NCI-H2081 (cell line): ENCODE measurements at places on chromosomes 7 and 10.

GRCh38 chr10:25441270-25441669 is 266.5 kb downstream of the GPR158 start:
- DNase-seq: no peak

DNA sequence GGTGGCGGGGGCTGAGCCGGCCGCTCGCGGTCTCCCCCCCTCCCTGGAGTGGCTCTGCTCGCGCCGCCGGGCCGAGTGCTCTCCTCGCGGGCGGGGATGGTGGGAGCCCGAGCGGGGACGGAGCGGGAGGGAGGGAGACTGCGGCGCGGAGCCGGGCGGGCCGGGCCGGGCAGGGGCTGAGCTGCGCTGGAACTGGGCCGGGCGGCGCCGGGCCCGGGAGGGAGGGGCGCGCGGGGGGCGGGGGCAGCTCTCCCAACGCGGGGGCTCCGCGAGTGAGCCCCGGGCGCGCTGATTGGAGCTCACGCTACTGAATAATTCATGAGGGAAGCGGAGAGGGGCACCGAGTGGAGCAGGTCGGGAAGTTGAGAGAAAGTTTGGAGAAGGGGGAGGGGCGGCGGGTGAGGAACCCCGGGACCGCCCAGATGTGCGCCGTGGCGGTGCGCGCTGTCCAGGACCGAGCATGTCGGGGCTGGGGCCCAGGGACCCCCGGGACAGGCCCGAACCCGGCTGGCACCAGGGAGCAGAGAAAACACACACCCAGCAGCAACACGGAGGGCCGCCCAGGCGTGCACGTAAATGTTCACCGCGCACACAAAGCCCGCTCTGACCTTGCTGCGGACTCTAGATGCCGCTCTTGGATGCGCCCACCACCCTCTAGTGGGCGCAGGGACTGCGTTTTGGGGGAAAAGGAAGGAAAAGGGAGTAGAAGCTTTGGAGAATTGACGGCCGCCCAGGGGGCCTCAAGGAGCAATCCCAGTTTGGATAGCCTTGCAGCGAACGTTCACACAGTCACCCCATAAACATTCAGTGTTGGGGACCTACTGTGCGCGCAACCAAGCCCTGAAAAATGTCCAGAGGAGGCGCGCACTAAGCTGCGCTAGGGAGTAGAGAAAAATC is at the start of gene EPHB4:
EPHB4 (minus strand) TSS at position 194 of the 897 bp plus-strand sequence. CDS start 493 bp downstream, outside the sequence.
- no peak for DNase-seq

DNA sequence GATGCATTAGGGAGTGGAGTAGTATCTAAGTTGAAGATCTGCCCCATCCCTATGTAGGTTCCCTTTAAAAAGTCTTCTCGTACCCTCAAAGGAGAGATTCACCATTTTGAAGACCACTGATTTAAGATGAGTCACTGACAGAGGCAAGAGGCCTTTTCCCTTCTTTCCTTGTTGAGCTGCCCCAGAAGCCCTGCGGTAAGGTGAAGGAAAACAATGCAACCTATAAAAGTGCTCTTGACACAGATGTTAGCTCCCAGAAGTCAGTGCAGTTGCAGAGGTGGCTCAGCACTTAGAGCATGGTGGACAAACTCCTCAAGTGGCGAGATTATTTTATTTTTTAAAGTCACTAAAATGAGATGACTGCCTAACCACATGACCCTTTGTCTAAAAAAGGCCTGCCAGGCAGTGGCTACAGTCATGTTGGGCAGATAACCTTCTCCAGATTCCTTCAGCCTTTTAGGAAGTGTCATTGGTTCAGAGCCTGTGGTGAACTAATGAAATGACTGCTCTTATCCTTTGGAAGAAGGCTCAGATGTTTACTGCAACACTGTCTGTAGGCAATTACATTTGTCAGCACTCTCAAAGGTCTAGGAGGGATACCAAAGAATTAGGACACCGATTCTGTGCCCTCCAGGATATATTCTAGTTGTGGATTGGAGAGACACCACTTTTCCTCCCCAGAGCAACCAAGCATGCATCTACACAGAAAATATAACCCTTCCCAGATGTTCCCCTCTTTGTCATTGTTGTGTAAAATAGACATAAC is 88.7 kb downstream of the ARID5B start:
- no peak for DNase-seq

DNA sequence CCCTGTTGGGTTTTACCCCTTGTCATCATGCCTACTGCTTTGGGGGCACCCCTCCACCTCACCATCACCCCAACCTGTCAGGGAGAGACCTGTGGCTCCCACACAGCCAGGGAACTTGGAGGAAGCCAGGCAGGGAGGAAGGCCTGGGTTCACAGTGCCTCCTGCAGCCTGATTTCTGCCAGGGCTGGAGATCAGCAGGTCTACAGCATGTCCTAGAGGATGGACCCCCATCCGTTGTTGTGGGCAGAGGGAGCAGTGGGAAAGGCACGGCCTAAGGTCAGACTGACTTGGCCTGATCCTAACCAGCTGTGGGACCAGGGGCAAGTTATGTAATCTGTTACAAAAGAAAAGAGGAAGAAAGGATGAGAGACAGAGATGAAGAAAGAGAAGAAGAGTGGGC is 28.2 kb downstream of the ZCCHC24 start:
- no peak for DNase-seq

DNA sequence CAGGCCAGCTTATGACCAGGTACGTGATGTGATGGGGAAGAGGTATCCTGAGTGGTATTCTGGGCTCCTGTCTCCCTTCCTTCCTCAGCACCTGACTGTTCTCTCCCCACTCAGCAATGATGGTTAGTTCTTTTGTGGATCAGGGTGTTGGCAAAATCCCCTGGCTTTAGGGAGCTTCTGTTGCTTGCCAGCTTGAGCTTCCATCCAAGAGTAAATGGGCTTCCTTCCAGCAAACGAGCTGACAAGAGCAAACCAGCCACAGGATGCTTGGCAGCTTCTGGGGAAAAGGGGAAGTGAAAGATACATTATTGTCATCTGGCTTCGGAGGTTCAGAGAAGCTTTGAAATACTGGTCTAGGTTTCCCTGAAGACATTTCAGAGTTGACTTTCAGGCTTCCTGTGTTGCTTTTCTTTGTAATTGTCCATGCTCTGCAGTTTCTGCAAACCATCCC is 5.2 kb downstream of the DUSP5 start:
- DNase-seq: peak; percentile 4

- DNase-seq: no peak
Measured at GRCh38 chr10:43322331-43322730, 49.1 kb upstream of the FXYD4 start.

DNA sequence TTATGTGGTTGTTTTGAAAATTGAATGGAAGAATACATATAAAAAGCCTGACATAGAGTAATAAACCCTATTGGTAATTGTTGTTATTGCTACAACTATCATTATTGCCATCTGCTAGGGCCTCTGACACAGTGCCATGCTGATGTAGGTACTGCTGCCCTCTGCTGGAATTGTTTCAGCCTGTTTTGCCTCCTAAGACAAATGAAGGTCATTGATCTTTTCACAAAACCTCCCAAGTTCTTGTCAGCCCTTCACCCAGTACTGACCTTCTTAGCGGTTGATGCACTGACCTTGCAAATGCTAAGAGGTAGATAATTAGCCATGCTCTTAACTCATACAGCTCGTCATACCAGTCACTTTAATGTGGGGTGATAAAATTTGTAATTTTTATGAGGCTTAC is 975.2 kb downstream of the SORCS1 start:
- DNase-seq: no peak

DNA sequence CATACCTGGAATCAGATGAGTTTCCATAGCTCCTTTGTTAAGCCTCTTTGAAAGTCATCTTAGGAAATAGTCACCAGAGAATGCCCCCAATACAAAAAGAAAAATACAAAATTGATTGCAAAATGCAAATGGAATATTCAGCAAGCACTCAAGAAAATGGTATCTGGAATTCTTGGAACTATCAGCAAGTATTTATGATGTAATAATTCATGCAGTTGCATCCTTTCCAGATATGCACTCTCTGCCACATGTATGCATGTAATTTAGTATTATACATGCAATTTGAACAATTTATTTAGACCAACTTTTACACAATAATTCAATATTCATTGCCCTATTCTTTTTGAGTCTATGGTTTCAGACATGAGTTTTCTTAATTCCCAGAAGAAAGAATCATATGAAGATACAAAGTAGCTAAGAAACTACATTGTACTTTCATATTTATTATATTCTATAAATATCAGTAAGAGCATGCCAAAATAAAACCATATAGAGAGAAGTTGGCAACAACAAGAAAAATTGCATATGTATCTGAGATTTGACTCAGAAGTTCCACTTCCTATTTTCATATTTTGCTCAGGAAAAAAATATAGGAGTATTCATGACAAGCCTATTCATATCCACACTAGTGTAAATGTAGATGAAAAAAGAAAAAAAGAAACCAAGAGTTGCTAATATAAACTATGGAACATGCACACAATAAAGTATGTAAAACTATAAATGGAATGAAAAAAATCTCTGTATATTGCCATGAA is 338.5 kb downstream of the SEMA3D start:
- no peak for DNase-seq

GRCh38 chr7:148589640-148590039 is 926 bp upstream of the C7orf33 start:
- no peak for DNase-seq

DNA sequence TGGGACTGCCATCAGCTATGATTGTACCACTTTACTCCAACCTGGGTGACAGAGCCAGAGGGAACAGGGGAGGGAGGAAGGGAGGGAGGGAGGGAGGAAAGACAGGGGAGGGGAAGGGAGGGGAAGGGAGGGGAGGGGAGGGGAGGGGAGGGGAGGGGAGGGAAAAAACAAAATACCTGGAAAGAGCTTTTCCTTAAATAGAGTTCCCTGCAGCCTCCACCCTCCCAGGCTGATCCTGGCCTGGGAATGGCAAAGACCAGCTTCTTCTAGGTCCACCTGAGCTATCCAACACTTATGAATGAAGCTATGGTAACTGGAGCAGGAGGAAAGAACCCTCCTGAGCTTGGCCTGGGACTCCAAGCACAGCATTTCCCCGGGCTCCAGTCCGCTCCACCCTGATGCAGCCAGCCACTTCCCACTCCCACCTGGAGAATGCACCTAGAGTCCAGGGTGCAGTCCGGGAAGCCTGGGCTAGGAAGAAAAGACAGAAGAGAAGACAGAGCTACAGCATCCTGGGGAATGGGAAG is 66.1 kb downstream of the GRID1 start:
- DNase-seq: no peak

- no peak for DNase-seq
Measured at GRCh38 chr10:21728618-21729017, 194.6 kb downstream of the MLLT10 start.

DNA sequence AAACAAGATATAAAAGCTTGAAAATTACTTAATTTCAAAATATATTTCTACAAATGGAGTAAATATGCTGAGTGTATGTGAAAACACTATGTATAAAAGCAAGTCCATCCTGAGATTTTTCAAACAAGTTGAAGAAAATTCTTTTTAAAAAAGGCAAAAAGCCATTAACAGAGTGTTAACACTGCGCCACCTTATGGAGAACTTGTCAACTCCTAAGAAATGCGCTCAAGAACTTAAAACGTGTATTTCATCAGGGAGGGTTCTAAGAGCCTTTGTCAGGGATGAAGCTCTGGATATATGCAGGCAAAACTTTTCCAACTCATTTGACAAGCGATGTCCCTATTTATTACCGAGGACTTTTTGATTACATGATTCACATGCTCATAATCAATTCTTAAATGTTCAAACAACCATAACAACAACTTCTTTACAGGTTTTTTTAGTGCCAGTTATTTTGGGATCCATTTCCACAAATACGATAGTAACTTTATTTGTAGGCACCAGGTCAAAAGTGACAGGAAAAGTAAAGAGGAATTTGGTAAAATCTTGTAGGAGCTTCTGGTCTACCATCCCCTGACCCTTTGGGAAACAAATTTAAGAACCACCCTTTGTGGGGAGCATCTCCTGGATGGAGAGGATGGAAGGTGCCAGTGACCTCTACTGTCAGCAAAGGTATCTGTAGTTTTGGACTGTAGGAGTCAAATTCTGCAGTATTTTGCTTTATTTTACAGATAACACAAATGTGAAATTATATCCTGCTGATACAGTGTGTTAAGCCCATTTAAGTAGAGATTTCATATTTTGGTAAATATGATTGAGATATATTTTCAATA is 23.2 kb downstream of the CALCR start:
- peak; percentile 33 for DNase-seq

DNA sequence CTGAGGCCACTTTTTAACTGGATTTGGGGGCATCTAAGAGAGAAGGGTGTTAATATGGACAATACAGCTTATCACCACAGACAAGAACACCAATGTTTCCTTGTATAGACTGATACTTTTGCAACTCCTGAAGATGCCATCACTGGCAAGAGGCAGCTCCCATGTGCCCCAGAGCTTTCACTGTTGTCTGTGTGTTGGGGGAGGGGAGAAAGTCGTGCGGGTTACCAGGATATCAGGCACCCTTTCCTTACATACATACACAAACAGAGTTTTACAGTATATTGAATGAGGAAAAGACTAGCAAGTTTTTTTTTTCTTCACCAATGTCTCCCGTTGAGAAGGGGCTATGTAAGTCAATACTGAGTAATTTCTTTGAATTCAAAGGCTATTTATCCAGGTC is 4.1 kb upstream of the DLX6 start:
- DNase-seq: no peak

GRCh38 chr7:132270517-132270916 is 305.8 kb downstream of the PLXNA4 start:
- no peak for DNase-seq

GRCh38 chr10:107611115-107611514 is 446.6 kb upstream of the SORCS1 start:
- peak; percentile 57 for DNase-seq

DNA sequence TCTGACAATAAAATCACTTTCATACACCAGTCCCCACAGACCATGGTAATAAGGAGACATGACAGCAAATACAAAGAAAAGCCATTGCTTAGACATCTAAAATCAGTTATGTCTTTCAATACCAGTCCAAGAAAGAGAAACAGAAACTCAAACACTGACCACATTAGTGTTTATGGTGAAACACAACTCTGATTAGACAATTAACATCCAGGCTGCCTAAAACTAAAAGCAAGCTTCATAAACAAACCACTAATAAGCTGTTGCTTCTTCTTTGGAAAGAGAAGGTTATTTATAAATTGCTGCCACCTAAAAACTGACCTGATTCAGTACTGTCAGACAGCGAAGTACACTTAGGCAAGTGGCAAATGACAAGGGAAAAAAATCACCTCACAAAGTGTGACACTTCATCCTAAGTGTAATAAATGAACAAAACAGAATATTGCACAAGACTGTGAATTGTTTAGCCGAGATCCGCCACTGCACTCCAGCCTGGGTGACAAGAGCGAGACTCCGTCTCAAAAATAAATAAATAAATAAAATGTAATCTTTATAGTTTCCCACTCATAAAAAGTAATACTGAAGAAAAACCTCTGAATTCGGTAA is 277.4 kb downstream of the PARD3 start:
- no peak for DNase-seq

- no peak for DNase-seq
Measured at GRCh38 chr10:24606021-24606420, 117.7 kb downstream of the ARHGAP21 start.

DNA sequence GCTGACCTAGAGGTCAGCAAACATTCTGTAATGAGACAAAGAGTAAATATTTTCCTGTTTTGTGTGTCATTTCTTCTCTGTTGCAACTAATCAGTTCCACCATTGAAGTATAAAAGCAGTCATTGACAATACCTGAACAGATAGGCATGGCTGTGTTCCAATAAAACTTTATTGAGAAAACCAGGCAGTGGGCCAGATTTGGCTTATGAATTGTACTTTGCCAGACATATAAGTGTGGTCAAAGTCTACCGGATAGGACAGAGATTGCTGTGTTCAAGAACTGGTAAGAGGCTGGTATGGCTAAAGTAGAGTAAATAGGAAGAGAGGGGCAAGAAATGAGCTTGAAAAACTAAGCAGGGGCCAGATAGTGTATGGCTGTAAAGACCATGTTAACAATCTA is 38.3 kb upstream of the TAC1 start:
- no peak for DNase-seq

GRCh38 chr7:131967216-131967730 is 410.8 kb upstream of the PODXL start:
- no peak for DNase-seq
